Mononuclear cell (primary cell): ENCODE measurements at places on chromosomes 11 and 22. TPM values are rescaled to one million over a fixed set of nuclear protein-coding genes. Genes with fewer than 3 reads are reported as not detected.

Gene POU2AF2
- not detected for total RNA-seq

Gene SPI1
- 202 TPM for total RNA-seq

Gene APOL5
- not detected for total RNA-seq

Gene IRAG1
- 0.52 TPM for total RNA-seq

Gene OR51B5
- 0.31 TPM for total RNA-seq

Gene VWCE
- total RNA-seq = 0.52 TPM

Gene OR52A1
- total RNA-seq = not detected

Gene AGBL2
- 2.1 TPM for total RNA-seq

Gene DRICH1
- total RNA-seq = 0.73 TPM

Gene FAT3
- under 0.01 TPM for total RNA-seq

Gene HPX
- 0.31 TPM for total RNA-seq

Gene GAS2
- total RNA-seq = 1.2 TPM

Gene UBQLNL
- 0.52 TPM for total RNA-seq
